Motor neuron (in vitro differentiated cells): ENCODE measurements at places on chromosomes 3 and 15.

DNA sequence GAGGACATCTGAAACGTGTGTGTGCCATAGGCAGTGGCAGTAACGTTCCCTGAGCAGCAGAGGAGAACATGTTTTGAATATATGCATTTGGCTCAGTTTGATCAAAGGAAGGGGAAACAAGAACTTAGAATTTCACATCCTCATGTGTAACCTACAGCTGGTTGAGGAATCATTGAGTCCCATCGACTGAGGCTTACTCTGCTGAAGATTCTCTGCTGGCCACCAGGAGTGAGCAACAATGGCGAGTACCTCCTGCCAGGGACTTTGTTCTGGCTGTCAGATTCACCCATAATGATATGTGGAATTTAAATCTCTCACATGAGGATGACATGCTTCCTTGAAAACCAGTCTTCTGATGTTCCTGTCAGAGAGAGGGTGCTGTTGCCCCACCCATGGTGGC is 21.3 kb downstream of the GORASP1 start:
- peak; percentile 52 for ATAC-seq

DNA sequence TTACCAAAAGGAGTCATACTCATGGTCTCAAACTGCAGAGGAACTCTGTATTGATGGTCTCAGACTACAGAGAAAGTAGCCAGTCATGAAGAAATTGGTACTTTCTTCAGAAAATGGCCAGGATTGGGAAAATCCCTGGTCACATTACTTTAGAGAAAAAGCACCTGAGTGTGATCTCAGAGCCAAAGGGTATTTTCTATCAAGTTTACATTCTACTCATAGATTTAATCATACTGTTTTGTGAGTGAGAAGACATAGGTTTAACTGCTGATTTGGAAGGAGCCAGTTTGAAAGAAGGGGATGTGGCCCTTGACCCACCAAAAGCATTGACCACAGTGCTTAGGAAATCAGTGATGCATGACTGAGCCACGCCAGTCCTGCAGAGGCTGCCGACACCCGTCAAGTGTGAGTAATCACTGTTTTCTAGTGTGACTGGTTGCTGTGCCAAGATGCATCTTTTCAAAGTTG is 203.6 kb downstream of the AKAP13 start:
- ATAC-seq = no peak

DNA sequence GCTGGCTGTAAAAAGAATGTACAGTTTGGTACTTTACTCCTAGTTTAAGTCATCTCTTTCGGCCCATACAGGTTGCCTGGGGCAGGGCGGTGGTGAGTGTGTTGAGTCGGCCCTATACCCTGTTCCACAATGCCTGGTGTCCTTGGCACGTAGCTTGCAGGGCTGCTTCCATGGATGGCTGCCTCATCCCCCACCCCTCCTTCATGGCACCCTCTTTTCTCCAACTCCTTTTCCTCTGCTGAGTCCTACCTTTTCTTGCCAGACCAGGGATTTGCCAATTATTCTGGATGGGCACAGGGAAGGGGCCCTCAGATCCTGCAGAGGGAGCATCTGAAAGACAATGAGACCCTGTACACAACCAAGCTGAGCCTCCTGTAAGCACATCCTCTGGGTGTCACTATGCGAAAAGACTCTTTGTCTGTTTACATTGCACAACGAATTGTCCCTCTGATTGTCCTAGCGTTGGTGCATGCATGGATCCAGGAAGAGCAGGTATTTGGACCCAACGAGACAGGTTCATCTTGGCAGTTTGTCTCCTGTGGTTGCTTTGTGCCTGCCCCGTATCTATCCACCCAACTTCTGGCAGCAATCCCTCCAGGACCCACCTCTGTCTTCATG is 73.6 kb upstream of the CGNL1 start:
- ATAC-seq = no peak

DNA sequence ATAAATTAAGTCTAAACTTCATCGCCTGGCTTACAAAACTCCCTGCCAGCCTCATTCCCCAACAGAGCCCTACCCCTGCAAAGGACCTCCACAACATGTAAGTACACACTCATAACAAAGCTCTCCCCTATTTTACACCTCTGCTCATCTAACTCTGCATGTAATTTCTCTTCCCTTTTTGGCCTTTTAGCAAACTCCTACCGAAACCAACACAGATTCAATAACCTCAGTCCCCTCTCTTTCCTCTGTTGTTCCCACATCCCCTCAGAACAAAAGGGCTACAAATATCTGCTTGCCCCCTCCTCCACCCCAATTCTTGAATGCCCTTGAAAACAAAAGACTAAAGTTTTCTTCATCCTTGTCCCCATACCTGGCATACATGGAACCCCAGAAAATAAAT is 662 bp downstream of the UBL7 start:
- ATAC-seq = no peak

GRCh38 chr3:157135671-157136396 is 24.1 kb downstream of the CCNL1 start:
- peak; percentile 83 for ATAC-seq

DNA sequence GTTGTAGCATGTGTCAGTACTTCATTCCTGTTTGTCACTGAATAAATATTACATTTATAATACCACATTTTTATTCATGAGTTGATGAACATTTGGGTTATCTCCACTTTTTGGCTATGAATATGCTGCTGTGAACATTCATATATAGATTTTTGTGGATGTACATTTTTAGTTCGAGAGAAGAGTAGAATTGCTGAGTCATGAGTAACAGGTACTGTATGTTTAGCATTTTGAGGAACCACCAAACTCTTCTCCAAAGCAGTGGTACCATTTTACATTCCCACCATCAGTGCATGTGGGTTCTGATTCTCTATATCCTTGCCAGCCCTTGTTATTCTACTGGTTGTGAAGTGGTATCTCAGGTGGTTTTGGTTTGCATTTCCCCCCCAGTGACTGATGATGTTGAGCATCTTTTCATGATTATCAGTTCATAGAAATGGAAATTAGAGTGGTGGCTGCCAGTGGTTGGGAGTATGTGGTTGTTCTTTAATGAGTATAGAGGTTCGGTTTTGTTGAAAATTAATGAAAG is 59.6 kb downstream of the CCDC66 start:
- ATAC-seq = no peak

DNA sequence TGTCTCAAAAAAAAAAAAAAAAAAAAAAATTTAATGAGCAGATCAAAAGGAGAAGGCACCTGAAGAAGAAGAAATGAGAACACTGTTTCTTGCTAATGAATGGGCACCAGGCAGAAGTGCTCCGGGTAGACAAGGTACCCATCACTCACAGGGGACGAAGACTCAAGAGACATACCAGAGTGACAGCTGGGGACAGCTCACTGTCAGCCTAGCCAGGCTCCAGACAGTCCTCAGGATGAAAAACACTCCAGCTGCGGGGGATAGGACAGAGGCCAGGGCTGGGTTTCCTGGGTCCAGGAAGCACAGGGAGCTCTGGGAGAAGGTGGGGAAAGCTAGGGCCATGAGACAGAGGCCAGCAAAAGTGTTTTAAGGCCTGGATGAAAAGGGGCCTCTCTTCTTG is 48.5 kb upstream of the PARL start:
- ATAC-seq = no peak

GRCh38 chr3:172465281-172465680 is 17.0 kb upstream of the GHSR start:
- no peak for ATAC-seq

DNA sequence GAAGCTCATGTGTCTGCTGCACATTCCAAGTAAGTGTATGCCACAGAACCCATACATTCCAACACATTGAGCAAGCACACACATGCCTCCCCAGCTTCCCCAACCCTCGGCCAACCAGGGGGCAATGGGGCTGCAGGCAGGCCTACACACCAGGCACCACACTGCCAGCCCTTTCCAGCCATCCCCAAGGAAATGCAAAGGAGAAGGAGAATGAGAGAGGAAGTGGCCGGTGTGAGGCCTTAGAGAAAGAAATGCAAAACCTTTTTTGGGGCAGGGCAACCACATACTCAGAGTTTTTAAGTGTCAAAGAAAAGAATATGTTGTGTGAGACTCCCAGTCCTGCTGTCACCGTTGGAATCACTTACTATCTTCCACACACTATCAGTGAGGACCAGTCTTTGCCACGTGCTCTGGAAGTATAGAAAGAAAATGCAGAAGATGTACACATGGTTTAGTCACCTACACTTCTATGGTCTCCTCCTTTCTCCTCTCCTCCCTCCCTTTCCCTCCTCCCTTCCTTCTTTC is 11.1 kb downstream of the IGF2BP2 start:
- peak; percentile 44 for ATAC-seq

- no peak for ATAC-seq
Observed at GRCh38 chr3:39112113-39112512, 4.6 kb downstream of the TTC21A start.

DNA sequence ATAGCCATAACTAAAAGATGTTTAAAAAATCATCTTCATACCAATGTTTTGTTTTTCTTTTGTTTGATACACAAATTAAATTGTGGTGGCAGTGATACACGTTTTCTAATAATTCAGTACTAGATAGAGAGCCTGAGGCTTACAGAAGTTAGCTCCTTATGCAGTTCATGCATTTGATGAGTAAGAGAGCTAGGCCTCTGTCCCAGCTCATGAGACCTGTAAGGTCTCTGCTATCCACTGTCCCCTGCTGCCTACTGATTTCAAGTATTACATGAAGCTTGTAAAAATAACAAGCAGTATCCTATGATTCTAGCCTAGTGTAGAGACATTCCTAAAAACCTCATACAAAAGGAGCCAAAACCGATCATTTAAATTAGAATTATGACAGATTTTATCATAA is 144.5 kb downstream of the MBNL1 start:
- no peak for ATAC-seq

- no peak for ATAC-seq
Observed at GRCh38 chr3:10015461-10015904, 10.8 kb upstream of the FANCD2 start.

- no peak for ATAC-seq
Observed at GRCh38 chr15:42153874-42154211, 2.6 kb downstream of the PLA2G4F start.

- peak; percentile 95 for ATAC-seq
Observed at GRCh38 chr15:80977627-80978036, 12.0 kb downstream of the MESD start.

DNA sequence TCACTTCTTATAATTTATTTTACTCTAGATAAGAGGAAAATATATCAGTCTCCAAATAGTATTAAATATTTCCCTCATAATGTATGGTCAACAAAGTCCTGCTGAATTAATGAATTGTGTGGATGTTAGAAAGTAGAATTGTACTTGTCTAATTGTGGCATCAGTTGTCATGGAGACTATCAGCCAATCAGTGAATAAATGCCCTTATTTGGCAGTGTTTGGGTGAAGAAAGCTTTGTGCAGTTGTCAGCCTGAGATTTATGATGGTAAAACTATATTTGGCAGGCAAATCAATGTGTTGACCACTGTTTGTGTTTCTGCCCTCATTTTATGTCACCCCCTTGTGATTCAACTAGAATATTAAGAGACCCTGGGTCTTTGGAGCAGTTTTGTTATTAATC is 293.6 kb upstream of the MDFIC2 start:
- ATAC-seq = peak; percentile 43

GRCh38 chr3:150177673-150178381 is 207.1 kb upstream of the PFN2 start:
- peak; percentile 55 for ATAC-seq

DNA sequence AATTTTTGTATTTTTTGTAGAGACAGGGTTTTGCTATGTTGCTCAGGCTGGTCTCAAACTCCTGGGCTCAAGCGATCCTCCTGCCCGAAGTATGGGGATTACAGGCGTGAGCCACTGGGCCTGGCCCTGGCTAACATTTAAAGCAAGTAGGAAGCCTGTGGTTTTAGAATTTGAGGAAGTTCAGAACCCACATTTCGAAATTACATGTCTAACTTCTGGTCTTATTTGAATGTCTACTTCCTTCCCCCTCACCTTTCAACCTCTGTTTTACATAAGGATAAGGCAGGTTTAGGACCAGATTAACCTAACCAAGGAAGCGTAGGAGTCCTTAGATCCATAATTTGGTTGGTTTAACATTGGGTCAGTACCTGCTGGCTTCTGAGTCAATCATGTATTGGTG is 120.5 kb upstream of the PROK2 start:
- no peak for ATAC-seq

DNA sequence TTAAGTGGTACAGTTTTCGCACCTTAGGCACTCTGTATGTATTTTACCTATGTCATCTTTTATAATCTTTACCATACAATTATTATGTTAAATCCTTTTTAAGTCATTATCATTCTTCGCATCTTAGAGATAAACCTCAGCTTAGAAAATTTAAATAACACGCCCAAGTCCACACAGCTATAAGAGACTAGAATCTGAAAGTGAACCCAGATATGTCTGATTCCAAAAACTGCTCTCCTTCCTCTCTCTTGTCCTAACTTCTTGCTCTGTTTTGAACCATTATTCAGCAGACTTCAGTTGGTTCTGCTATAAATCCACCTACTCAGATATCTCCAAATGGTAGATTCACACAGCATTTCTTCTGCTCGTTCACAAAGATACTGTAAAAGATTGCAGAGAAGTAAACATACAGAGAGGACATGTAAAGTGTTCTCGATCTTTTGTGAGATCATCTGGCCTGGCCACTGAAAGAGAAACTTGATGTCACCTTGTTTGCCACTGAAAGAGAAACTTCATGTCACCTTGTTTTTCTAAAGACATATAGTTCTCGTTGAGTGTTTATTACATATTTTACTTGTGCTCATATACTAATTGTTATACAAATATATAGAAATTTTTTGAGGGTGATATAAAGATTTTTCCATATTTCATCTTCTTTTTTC is 533.2 kb downstream of the GRM7 start:
- no peak for ATAC-seq

- no peak for ATAC-seq
Observed at GRCh38 chr3:52831500-52832301, 1.2 kb upstream of the ITIH4 start.

GRCh38 chr15:74723754-74724334 is 1.5 kb downstream of the CYP1A1 start:
- peak; percentile 36 for ATAC-seq

DNA sequence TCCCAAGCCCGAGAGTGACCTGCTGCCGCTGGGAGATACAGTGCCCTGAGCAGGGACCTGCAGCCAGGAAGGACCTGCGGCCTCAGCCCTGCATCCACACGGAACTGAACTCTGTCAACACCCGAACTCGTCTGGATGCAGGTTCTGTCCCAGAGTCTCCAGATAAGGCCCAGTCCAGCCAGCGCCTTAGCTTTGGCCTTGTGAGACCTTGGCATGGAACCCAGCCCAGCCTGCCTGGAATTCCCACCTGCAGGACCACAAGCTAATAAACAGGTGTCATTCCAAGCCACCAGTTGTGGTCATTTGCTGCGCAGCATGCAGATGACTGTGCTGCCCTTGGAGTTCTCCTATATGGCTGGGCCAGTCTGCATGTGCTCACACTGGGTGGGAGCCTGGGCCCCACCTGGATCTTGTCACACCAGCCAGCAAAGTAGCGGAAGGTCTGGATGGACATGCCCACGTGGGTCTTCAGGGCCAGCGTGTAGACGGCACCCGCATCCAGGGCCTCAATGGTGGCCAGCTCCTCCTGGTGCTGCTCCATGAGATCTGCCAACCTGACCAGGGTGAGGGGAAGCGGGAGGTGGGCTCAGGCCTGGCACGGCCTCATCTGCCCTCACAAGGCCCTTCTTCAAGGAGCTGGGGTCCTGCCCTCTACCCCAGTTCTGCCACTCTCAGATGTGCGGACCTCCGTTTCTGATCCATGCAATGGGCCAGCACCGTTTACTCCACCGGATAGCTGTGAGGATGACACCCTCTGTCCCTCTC is 47.2 kb upstream of the SLC41A3 start:
- no peak for ATAC-seq
